HFFc6 (cell line): ENCODE measurements at places on chromosomes 12 and 14. TPM values are rescaled to one million over a fixed set of nuclear protein-coding genes. Genes with fewer than 3 reads are reported as not detected.
A peak's percentile ranks its signal among the peaks of the same experiment; 100 is the strongest.

- no peak for DNase-seq
These were observed 1611.4 kb upstream of the FLRT2 start for GRCh38 chr14:83918546-83918945.

GRCh38 chr12:71840231-71840847 lies 780 bp downstream of the TBC1D15 start:
- peak; percentile 71 for DNase-seq

The KRT82 gene
- not detected in 3 replicates for total RNA-seq

The CCDC196 gene
- not detected in 3 replicates for total RNA-seq

The FLRT2 gene
- total RNA-seq = 37.5 to 69.0 TPM (median 59.2 TPM) in 3 replicates

DNA sequence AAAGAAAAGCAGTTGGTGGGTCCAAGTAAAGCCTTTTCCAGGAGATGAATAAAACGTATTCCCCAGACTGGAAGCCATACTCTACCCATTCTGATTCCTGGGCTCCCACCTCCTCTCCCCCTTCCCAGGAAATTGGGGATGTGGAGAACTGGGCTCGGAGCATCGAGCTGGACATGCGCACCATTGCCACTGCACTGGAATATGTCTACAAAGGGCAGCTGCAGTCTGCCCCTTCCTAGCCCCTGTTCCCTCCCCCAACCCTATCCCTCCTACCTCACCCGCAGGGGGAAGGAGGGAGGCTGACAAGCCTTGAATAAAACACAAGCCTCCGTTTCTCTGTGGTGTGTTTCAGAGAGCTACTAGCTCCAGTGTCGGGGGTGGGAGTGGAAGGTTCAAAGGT lies 822 bp upstream of the RDH5 start:
- DNase-seq = no peak

GRCh38 chr14:89564286-89564957 lies 147.4 kb upstream of the FOXN3 start:
- no peak for DNase-seq

- DNase-seq = no peak
These were observed 10.2 kb upstream of the RNASE10 start for GRCh38 chr14:20494935-20495766.

The CCDC198 gene
- not detected in 3 replicates for total RNA-seq

The B4GALNT3 gene
- total RNA-seq = not detected in 3 replicates

DNA sequence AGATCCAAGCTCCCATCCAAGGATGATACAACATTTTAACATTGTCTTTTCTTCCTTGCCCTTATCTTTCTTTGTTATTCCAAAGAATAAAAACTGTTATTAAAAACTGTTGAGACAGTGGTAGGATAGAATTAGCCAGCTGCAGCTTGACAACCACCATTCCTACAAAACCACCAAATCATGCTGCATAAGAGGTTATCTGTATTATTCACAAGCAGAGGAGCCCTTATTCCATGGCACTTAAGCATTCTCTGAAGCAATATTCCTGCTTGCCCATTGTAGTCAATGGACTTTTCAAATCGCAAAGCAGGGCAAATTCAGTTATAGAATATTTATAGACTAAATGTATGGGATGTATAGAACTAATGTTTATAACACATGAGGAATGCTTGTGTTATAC lies 3.4 kb downstream of the ABCD2 start:
- no peak for DNase-seq

DNA sequence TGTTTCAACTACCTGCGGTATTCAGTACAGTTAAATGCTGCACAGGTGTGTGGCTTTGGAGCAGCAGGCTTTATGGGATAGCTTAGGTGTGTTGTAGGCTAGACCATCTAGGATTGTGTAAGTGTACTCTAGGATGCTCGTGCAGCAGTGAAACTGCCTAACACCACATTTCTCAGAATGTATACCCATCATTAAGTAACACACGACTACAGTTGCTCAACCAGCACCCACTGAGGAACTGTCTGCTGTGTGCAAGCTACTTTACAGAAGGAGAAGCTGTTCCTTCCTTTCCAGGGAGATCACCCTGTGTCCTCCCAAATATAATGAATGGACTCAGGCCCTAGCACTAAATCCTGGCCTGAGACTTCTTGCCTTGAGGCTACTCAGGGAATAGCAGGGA lies 94.8 kb downstream of the SLC24A4 start:
- DNase-seq = no peak

DNA sequence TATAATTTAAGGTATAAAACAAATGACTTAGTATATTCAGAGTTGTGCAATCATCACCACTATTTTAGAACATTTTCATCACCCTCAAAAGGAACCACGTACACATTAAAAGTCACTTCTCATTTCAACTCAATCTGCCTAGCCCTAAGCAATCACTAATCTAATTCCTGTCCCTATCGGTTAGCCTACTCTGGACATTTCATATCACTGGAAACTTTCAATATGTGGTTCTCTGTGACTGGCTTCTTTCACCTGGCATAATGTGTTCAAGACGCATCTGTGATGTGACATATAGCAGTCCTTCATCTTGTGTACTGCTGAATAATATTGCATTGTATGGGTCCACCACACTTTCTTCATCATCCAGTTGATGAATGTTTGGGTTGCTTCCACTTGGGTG lies 15.4 kb upstream of the PIWIL1 start:
- no peak for DNase-seq

The RAN gene
- total RNA-seq = 1,070 to 1,268 TPM (median 1,096 TPM) in 3 replicates

The TEDC1 gene
- 9.1 to 14.9 TPM (median 12.7 TPM) in 3 replicates for total RNA-seq

GRCh38 chr14:33946679-33947476 lies 4.0 kb downstream of the EGLN3 start:
- DNase-seq = no peak

DNA sequence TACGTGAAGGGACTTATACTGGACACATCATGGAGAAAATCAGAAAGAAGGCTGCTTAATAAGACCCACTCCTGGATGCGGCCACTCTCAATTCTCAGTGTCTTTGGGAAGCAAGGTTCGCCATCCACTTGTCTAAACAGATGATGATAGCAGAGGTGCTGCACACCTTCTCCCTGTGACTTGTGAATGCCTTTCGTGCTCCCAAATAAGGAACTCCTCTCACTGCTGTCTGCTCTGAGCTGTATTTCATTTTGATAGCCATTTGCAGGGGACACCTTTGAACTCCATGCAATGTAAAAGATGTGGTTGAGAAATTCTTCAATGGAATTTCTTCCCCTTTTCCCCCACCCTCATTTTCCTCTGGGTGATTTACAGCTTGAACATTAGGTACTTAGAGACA lies 11.6 kb downstream of the RMST start:
- DNase-seq = no peak

DNA sequence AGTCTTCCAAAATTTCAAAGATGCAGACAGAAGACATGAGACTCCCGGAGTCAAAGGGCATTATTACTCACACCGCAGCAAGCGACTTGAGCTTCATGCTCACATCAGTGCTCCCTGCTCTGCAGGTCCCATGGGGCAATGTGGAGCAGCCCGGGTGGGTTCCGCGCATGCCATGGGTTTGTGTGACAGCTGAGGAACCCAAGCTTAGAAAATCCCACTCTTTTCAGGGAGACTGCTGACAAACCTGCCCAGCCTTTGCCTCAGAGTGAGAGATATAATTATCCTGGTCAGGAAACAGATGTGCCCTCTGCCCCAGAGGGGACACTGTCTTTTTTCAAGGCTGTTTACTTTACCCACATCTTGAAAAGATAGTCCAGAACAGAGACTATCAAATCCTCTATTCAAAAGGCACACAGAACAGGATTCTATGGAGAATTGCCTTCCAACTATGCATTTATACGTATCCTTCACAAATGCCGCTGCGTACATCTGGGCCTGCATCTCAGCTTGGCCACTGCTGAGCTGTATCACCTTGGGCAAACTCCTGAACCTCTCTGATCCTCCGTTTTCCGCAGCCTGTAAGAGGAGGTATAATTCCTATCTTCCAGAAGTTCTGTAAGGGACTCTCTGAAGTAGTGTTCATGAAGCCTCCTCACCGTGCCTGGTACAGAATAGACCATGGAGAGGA lies 16.0 kb downstream of the C14orf132 start:
- DNase-seq = no peak

DNA sequence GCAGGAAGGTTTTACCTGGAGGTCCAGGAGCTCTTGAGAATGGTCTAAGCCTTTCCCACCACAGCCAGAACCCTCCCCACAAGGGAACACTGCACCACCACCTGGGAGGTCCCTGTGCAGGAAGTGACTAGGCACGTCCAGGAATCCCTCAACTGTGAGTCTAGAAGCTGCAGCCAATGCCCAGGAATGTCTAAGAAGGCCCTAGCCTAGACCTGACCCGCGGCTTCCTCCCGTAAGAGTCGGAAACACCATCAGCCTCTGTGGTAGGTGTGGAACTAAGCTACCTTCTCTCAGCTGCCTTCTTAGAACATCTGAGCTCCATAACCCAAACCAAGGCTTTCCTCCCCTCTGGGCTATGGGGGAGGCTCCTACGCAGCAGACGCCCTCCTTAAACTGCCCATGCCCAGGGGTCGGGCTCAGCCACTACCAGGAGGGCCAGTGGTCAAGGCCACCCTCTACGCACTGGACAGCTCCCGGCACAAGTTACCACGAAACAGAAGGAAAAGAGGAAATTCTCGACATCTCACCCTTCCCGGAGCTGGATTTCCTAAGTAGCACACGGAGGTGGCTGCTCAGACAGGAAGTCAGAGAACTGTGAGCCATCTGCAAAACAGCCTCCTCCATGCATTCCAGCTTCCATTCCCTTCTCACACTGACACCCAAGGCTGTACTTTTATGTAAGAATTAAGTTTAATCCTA lies 25.5 kb downstream of the ZFYVE21 start:
- DNase-seq = no peak

The TAS2R10 gene
- not detected in 3 replicates for total RNA-seq

DNA sequence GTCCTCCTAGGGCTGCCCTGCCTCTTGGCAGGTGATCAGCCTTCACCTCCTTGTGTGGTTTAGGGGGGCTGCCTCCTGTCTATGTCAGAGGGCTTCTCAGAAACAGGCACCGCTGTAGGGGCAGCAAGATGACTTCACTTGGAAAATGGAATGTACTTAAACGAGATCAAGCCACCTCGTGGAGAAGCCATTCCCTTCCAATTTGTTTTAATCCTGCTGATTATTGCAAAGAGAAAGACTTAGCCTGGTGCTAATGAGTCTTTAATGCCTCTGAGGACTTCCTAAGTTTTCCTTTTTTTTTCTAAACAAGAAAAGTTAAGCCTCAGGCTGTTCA lies 62.3 kb upstream of the RFLNA start:
- no peak for DNase-seq

- no peak for DNase-seq
These were observed 7.7 kb downstream of the TMED10 start for GRCh38 chr14:75168586-75169335.

The CLEC1B gene
- total RNA-seq = not detected in 3 replicates

DNA sequence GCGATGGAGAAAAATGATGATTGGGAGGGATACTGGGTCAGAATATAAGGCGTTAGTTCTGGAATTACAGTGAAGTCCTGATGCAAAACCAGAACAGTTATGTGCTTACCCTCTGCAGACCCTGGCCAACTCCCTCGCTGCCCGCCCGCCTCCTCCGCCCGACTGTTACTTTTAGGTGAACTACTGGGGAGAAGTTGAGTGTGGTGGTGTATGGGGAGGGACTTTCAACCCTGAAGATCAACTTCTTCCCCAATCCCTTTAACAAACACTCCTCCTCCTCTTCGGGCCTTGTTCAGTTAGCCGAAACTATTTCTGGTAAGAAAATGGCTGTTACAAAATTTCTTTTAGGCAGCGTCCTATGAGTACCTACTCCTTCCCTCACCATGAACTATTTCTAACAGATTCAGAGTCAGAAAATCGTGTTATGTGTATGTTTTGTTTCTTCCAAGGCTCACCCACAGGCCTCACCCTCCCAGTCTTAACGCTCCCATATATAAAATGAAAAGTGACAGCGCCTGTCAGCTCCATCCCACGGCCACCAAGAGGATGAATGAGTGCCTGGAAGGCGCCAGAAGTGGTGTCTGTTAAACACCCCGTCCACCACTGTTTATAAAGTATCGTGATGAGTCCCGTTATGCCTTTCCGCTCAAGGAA lies 1.3 kb downstream of the FBXO33 start:
- peak; percentile 7 for DNase-seq

- no peak for DNase-seq
These were observed 52.6 kb downstream of the LRP6 start for GRCh38 chr12:12214201-12214600.

DNA sequence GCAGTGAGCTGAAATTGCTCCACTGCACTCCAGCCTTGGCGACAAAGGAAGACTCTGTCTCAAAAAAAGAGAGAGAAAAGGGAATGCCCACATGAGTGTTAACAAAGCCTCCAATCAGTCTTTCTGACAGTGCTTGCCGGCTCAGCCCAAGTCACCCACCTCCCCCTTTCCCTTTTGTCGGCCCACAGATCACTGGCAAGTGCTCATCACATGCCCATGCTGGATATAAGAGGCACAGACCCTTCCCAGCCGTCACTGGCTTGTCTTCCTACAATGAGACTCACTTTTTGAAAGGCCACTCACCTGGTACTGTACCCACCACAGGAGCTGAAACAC lies 70.8 kb downstream of the CCDC88C start:
- DNase-seq = no peak

The KRT71 gene
- not detected in 3 replicates for total RNA-seq

The KRT83 gene
- not detected in 3 replicates for total RNA-seq

GRCh38 chr14:98494582-98494981 lies 777.4 kb downstream of the BCL11B start:
- DNase-seq = no peak

DNA sequence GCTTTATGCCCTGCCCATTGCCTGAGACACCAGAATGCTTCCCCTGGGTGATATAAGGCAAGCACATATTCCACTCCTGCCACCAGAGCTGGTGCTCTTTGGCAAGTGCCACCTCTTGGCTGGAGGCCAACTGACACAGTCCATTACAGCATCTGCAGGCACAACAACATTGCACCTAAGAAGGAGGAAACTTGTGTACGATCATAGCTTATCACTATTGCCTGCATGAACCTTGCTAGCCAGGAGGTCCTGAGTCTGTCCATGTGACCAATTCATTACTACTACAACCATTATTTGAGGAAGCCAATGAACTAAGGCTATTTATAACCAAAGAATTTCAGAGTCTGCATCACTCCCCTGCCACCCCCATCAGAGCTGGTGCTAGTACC lies 119.8 kb upstream of the SCAF11 start:
- DNase-seq = no peak

- no peak for DNase-seq
These were observed 13.7 kb upstream of the CLEC4D start for GRCh38 chr12:8499616-8500015.

GRCh38 chr14:94748667-94749347 lies 21.1 kb downstream of the GSC start:
- no peak for DNase-seq

DNA sequence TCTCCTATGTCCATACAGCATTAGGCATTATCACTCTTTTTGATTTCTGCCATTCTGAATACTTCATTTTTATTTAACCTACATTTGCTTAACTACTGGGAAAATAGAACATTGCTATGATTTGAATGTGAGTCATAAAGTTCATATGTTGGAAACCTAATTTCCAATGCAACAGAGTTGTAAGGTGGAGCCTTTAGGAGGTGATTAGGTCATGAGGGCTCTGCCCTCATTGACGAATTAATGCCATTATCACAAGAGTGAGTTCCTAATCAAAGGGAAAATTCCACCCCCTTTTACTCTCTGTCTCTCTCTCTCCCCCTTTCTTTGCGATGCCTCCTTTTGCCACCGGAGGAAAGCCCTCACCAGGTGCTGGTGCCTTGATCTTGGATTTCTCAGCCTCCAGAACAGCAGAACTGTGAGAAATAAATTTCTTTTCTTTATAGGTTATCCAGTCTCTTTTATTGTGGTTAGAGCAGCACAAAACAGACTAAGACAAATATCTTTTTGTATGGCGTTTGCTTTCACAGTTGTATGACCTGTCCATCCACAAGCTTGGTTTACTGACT lies 180.1 kb upstream of the ARID2 start:
- DNase-seq = no peak

- peak; percentile 83 for DNase-seq
These were observed 49.4 kb downstream of the GPATCH2L start for GRCh38 chr14:76201162-76201561.

The HPD gene
- 0.14 TPM in 1 of 3 replicates, not detected in the others for total RNA-seq
